Esophagus muscularis mucosa (tissue), 4 donors: ENCODE measurements at places on chromosomes 12 and 14. TPM values are rescaled to one million over a fixed set of nuclear protein-coding genes. Genes with fewer than 3 reads are reported as not detected.

DNA sequence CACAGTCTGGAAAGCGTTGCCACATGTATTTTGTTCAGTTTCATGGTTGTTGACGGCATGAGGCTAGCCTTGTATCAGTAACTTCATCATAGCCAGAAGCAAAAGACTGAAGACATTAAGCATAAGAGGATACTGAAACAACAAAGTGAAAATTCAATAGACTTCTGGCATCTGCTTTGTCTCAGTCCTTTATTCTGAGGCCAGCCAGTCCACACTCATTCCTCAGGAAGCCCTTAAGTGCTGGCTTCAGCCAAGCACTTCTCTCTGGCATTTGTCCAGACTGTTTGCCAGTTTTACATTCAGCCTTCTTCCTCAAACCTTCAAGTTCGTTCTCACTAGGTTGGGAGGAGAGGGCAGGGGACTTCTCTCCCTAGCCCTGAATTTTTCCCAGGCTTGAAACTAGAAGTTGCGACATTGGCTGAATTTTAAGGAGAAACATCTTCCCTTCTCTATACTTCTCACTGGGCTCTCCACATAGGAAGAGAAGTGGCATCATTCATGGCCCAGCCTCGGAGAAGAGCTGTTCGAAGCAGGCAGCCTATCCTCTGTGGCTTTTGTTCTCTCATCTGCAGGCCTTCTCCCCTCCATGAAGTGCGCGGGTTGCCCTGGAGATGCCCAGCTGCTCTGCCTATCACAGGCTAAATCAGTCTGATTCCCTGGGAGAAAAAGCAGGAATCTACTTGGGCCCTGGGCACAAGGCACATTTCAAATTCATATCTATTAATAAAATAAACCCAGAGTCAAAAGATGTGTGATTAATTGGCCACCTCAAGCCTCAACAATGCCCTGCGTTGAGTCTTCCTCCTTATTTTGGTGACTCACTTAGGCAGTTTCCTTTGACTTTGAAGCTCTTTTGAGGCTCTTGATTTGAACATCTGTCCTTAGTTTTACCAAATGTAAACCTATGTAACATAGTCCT lies 130.9 kb upstream of the PLEKHA5 start:
- no peak overlapping the region for H3K4me3 ChIP-seq
- peaks cover 22% of the 10 kb centered on the region for H3K4me1 ChIP-seq
- no peaks in the 10 kb centered on the region for H3K27me3 ChIP-seq
- H3K27ac ChIP-seq = peak overlapping the region; percentile 63
- no peak for DNase-seq
- no peaks in the 10 kb centered on the region for H3K36me3 ChIP-seq

- H3K27ac ChIP-seq = no peak overlapping the region
- no peaks in the 10 kb centered on the region for H3K27me3 ChIP-seq
- H3K4me3 ChIP-seq = no peak overlapping the region
- no peak for DNase-seq
These were observed 10.0 kb upstream of the CLEC7A start for GRCh38 chr12:10140001-10140400.

- H3K36me3 ChIP-seq = no peaks in the 10 kb centered on the region
- H3K4me3 ChIP-seq = peak overlapping the region; percentile 85
- no peaks in the 10 kb centered on the region for H3K27me3 ChIP-seq
- peak overlapping the region; percentile 99 for H3K27ac ChIP-seq
These were observed 2.7 kb downstream of the DYRK2 start for GRCh38 chr12:67651132-67651695.

DNA sequence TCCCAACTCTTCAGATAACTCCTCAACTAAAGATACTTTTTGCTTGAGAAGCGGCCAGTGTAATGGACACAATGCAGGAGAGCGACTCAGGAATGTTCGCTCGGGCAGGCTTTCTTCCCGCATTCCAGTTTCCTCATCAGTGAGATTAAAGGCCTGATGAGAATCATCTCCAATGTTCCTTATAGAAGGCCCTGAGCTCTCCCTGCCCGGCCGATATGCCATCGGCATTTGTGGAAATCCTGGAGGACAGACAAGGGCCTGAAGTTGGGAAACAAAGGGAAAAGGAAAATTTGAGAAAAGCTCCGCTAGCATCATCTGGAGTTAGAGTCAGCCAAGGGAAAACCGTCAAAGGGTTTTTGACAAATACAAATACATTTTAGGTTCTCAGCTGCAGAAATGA lies 38.0 kb upstream of the FOXN3 start:
- no peak for DNase-seq
- no peaks in the 10 kb centered on the region for H3K27me3 ChIP-seq
- H3K27ac ChIP-seq = no peak overlapping the region
- H3K4me1 ChIP-seq = no peaks in the 10 kb centered on the region
- H3K4me3 ChIP-seq = no peak overlapping the region

DNA sequence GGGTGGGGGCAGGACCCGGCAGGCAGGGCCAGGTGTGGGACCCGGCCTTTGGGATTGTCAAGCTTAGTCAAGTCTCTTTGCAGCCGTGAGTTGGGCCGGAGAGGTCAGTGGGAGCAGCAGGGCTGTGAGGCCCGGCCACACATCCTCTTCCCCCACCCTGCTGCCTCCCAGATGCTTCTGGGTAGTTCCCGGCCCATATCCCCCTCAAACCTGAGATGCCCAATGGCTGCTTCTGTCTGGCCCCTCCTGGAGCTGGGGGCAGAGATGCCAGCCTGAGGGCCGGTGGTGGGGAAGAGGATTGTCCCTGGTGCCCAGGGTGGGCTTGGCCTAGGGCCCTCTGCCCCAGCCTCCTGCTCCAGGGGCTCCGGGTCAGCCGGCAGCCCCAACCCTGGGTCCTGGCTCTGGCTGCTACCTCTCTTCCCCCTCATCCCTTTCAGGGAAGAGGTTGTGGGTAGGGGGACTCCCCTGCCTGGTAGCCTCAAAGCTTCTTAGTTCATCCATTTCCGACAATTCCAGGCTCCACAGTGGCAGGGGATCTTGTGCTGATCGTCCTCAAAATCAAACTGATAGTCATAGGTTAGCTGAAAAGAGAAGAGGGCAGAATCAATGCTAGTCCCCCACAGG lies 2.8 kb upstream of the PRKAG1 start:
- H3K4me1 ChIP-seq = peaks cover 22% of the 10 kb centered on the region
- H3K27me3 ChIP-seq = no peaks in the 10 kb centered on the region
- DNase-seq = no peak
- no peak overlapping the region for H3K27ac ChIP-seq

- DNase-seq = no peak
- H3K27me3 ChIP-seq = no peaks in the 10 kb centered on the region
- no peaks in the 10 kb centered on the region for H3K36me3 ChIP-seq
- H3K27ac ChIP-seq = no peak overlapping the region
- peaks cover 3% of the 10 kb centered on the region for H3K4me1 ChIP-seq
- no peak overlapping the region for H3K4me3 ChIP-seq
These were observed 165.0 kb downstream of the RGS6 start for GRCh38 chr14:72097173-72097783.

- no peaks in the 10 kb centered on the region for H3K27me3 ChIP-seq
- no peak for DNase-seq
- peaks cover 16% of the 10 kb centered on the region for H3K36me3 ChIP-seq
- no peak overlapping the region for H3K27ac ChIP-seq
- no peaks in the 10 kb centered on the region for H3K4me1 ChIP-seq
- H3K4me3 ChIP-seq = no peak overlapping the region
These were observed 21.9 kb downstream of the CEP128 start for GRCh38 chr14:80919622-80920021.

DNA sequence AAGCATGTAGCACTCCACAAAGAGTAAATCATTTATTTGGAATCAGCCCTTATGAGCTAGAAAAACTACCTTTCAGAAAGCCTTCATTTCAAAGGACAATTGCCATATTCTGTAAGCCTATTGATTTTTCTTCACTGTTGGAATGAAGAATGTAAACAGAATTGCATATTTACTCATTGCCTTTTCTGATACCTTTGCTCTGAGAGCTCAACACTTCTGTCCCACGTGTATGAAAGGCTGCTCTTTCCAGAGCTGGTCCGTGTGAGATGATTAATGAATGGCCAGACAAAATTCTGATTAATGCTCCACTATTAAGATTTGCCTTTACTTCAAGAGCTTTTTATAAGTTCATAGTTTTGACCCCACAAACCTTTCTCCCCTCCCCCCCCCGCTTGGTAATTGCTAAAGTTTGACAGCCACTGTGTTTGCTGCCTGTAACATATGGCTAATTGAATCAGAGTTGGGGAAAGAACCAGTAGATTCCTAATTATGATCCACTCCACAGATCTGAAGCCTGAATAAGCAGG lies 63.0 kb upstream of the PLEKHA5 start:
- peaks cover 11% of the 10 kb centered on the region for H3K4me1 ChIP-seq
- H3K36me3 ChIP-seq = no peaks in the 10 kb centered on the region
- H3K27ac ChIP-seq = no peak overlapping the region
- DNase-seq = no peak
- no peak overlapping the region for H3K4me3 ChIP-seq

DNA sequence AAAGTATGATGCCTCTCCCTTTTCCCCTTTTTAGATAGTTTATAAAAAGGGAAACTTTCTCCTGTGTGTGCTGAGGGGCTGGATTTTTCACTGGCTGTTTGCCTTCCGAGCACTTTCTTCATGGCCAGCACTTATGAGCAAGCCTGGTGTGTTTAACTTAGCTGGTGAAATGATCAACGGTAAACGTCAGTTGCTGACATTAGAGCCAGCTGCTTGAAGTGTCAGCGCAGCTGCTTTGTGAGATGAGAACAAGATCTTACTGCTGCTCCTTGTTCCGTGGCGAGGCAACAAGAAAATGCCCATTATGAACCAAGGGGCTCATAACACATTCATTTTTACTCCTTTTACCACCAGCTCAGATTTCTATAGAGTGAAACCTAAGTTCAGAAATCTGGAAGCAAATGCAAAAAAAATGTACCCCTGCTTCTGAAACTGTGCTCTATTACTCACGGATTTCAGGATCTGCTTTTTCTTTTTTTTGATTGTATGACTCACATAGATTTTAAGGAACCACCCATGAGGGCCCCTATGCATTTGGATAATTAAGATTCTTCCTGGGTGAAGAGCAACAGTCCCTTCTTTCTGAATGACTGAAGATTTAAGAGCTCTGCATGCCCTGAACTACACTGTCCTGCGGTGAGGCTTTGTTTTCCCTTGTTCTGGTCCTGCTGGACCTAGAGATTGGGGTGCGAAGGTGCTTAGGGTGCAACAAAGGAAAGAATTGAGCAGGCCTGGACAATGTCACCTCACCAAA lies 74.3 kb upstream of the CPM start:
- H3K36me3 ChIP-seq = no peaks in the 10 kb centered on the region
- H3K27me3 ChIP-seq = no peaks in the 10 kb centered on the region
- H3K27ac ChIP-seq = peak overlapping the region; percentile 52
- peak overlapping the region; percentile 14 for H3K4me3 ChIP-seq
- peak; percentile 90 for DNase-seq

- peak overlapping the region; percentile 87 for H3K27ac ChIP-seq
- no peaks in the 10 kb centered on the region for H3K27me3 ChIP-seq
- no peak for DNase-seq
- H3K36me3 ChIP-seq = peaks cover 29% of the 10 kb centered on the region
These were observed 390 bp downstream of the BRAP start for GRCh38 chr12:111685322-111685810.

GRCh38 chr12:25372002-25372401 lies 121.3 kb upstream of the KRAS start:
- no peak overlapping the region for H3K4me3 ChIP-seq
- no peak for DNase-seq
- no peak overlapping the region for H3K27ac ChIP-seq
- no peaks in the 10 kb centered on the region for H3K36me3 ChIP-seq

DNA sequence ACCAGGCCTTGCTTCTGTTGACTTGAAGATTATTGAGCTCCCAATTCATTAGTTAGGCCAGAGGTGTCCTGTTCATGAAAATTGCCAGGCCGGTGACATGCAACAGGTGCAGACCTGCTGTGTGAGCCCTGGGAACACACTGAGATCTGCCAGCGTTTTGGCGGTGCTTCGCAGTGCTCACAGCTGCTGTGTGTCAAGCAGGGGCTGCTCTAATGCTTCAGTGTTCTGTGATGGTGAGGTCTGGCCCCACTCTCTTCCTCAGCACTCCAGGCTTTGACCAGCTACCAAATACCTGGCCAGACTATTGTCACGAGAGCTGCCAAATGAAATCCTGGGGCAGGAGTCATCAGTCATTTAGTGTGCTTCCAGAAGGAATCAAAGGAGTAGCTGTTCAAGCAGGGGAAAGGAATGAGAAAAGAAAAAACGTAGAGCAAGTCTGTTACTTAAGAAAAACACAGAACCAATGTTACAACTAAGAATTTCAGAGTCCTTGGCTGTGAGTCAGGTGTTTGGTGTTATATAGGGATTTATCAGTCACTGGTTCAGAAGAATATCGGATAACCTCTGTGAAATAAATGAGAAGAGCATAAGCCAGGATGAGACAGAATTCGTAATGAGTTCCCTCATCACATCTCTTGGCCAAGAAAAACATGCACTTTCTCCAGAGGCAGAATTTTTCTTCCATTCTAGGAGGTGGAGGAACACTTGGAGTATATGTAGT lies 150.8 kb downstream of the FBXL14 start:
- H3K36me3 ChIP-seq = peaks cover 21% of the 10 kb centered on the region
- H3K27me3 ChIP-seq = no peaks in the 10 kb centered on the region
- peak overlapping the region; percentile 79 for H3K27ac ChIP-seq
- peak overlapping the region; percentile 46 for H3K4me3 ChIP-seq

- H3K27me3 ChIP-seq = no peaks in the 10 kb centered on the region
- DNase-seq = no peak
- peaks cover 3% of the 10 kb centered on the region for H3K4me1 ChIP-seq
These were observed 789 bp upstream of the VWF start for GRCh38 chr12:6125310-6125608.

GRCh38 chr14:100438678-100439592 lies 115.8 kb downstream of the SLC25A47 start:
- DNase-seq = no peak
- H3K27ac ChIP-seq = no peak overlapping the region
- H3K36me3 ChIP-seq = no peaks in the 10 kb centered on the region
- peaks cover 34% of the 10 kb centered on the region for H3K4me1 ChIP-seq
- H3K4me3 ChIP-seq = no peak overlapping the region
- no peaks in the 10 kb centered on the region for H3K27me3 ChIP-seq

DNA sequence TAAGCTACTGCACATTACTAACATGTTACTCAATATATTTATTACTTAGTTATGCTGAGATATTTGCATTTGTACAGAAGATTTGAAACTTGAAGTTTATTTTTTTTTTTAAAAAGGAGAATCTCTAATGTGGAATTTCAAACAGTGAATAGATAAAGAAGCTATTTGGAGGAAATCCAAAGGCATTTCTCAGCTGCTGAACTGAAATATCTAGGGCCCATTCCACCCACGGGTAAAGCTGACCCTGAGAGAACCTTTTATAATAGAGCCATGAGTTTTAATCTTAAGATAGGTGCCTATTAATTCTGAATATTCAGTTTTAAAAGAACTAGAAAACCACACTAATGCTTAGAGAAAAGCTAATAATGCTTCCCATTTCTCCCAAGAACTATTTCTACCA lies 225.4 kb upstream of the CAND1 start:
- no peak overlapping the region for H3K27ac ChIP-seq
- no peak for DNase-seq
- H3K4me3 ChIP-seq = no peak overlapping the region
- no peaks in the 10 kb centered on the region for H3K36me3 ChIP-seq

- H3K4me1 ChIP-seq = peaks cover 23% of the 10 kb centered on the region
- no peaks in the 10 kb centered on the region for H3K36me3 ChIP-seq
- no peak for DNase-seq
- no peak overlapping the region for H3K27ac ChIP-seq
- peak overlapping the region; percentile 16 for H3K4me3 ChIP-seq
These were observed 92.0 kb downstream of the FBXL14 start for GRCh38 chr12:1502379-1502720.

Gene VRTN
- total RNA-seq = not detected

Gene KCNJ8
- total RNA-seq = 17.9 TPM

Gene MYF6
- 0.29 TPM for total RNA-seq

Gene CLEC6A
- total RNA-seq = not detected

Gene KRT84
- not detected for total RNA-seq

Gene GPR137C
- 0.40 TPM for total RNA-seq

Gene PSMC1
- 101 TPM for total RNA-seq

Gene RTL1
- not detected for total RNA-seq

Gene GPATCH2L
- total RNA-seq = 51.1 TPM
